ENCODE measurements at places on chromosomes 6 and 20.

DNA sequence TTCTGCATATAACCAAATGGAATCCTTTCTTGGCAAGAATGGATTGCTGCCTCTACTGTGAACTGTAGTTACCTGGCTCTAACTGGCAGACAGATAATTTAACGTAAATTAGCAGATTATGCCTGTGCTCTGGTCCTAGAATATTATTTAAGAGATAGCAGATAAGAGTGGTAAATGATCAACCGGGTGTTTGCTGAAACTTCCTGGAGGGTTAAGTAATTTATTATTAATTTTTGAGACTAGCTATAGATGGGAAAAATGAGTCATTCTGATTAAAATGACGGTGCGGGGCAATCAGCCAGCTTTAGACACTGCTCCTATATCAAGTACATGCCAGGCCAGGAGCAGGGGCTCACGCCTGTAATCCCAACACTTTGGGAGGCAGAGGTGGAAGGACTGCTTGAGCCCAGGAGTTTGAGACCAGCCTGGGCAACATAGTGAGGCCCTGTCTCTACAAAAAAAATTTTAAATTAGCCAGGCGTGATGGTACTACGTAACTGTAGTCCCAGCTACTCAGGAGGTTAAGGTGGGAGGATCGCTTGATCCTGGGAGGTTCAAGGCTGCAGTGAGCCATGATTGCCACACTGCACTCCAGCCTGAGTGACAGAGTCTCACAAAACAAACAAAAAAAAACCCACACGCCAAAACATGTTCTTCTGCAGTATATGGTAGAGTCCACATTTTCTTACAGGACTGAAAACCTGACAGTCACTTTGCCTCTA lies 22.6 kb downstream of the B4GALT5 start:
- no peak for DNase-seq

GRCh38 chr6:95866732-95867131 lies 149.0 kb upstream of the FUT9 start:
- no peak for DNase-seq

DNA sequence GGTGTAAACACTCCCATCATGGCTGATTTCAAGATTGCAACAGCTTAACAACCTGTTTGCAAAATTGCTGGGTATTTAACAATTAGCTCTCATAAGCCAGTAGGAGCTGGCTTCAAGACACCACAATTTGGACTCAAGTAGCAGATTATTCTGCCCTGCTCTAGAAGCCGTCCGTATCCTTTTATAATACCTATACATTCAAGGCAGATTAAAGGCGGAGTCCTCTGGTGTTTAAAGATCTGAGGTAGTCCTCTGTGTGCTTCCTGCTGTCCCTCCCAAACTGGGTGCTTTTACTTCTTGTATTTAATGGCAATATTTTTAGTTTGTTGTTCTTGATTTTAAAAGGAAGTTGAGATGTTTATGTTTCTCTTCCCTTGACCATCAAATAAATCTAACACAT lies 62.2 kb upstream of the SOX4 start:
- no peak for DNase-seq

GRCh38 chr6:106536851-106537250 lies 92.4 kb downstream of the RTN4IP1 start:
- DNase-seq = no peak

GRCh38 chr6:80541181-80541580 lies 434.7 kb downstream of the BCKDHB start:
- DNase-seq = no peak

DNA sequence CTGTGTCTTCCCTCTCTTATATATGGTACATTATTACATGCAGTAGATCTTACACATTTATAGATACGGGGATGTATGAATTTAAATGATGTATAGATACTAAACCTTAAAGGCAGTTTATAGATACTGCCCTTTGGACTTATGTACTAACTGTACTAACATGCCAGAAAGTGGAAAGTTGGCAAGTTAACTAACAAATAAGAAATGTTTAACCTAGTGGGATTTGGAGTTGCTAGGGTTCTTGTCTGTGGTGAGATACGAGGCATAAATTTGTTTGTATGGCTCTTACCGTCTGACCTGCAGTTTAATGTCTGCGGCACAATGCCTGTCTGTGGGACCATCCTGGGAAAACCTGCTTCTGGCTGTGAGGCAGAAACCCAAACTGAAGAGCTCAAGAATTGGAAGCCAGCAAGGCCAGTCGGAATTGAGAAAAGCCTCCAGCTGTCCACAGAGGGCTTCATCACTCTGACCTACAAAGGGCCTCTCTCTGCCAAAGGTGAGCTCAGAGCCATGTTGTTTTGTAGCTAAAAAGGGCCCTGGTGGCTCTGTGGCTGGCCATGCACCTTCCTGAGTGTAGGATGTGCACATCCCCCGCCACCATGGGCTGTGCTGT lies 62.9 kb upstream of the SLC22A1 start:
- DNase-seq = no peak

DNA sequence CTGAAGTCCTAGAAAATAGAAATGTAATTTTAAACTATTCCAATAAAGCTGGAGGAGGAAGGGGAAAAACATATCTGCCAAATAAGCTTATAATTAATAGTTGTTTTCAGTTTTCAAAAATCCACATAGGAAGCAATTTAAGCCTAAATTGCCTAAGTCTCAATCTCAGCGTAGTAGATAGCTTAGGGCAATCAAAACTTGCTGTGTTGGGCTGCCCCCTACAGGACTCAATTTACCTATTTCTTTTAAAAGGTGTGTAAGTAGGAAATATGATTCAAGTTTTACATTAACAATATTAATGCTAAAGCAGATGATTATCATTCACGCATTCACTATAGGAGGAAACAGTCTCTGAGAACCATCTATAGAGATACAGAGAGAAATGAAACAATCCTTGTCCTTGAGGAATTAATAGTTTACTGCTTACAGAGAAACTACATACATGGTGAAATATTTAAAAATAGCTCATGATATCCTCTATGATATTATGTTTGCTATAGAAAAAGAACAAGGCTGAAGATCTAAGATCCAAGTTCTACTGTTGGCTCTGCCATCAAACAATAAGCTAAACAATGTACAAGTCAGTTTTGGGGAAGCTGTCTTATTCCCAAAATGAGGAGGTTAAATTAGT lies 102.1 kb downstream of the ATG5 start:
- DNase-seq = no peak

DNA sequence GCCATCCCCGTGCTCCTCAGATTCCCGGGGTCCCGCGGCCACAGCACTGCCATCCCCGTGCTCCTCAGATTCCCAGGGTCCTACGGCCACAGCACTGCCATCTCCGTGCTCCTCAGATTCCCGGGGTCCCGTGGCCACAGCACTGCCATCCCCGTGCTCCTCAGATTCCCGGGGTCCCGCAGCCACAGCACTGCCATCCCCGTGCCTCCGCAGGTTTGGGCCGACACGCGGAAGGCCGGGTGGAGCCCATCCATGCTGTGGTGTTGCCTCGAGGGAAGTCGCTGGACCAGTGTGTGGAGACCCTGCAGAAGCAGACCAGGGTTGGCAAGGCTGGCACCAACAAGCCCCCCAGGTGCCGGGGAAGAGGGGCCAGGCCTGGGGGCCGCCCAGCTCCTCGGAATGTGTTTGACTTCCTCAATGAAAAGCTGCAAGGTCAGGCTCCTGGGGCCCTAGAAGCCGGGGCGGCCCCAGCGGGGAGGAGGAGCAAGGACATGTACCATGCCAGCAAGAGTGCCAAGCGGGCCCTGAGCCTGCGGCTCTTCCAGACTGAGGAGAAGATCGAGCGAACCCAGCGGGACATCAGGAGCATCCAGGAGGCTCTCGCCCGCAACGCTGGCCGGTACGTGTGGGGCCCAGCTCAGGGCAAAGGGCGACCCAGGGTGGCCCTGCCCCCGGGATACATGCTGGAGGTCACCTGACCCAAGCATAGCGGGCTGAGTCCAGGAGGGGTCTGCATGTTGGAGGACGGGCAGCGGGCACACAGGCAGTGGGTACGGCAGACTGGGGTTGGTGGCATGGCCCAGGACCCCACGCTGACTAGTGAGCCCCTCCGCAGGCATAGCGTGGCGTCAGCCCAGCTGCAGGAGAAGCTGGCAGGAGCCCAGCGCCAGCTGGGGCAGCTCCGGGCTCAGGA lies 1.3 kb upstream of the LIME1 start:
- DNase-seq = no peak

GRCh38 chr6:23620911-23621401 lies 505.1 kb upstream of the NRSN1 start:
- no peak for DNase-seq

GRCh38 chr20:6651016-6651415 lies 116.5 kb upstream of the BMP2 start:
- no peak for DNase-seq

All from cortex of kidney (tissue), 1 donor.